ENCODE measurements at places on chromosomes 12 and 14. TPM values are rescaled to one million over a fixed set of nuclear protein-coding genes. Genes with fewer than 3 reads are reported as not detected.

Gene AQP6
- 0.21 TPM for polyA plus RNA-seq

Gene SLC5A8
- polyA plus RNA-seq: not detected

Gene CCDC198
- 0.24 TPM for polyA plus RNA-seq

Gene UNC79
- 0.39 TPM for polyA plus RNA-seq

Gene TXNRD1
- polyA plus RNA-seq: 41.3 TPM

Gene RIPK3
- 2.2 TPM for polyA plus RNA-seq

Gene PRB2
- polyA plus RNA-seq: not detected

DNA sequence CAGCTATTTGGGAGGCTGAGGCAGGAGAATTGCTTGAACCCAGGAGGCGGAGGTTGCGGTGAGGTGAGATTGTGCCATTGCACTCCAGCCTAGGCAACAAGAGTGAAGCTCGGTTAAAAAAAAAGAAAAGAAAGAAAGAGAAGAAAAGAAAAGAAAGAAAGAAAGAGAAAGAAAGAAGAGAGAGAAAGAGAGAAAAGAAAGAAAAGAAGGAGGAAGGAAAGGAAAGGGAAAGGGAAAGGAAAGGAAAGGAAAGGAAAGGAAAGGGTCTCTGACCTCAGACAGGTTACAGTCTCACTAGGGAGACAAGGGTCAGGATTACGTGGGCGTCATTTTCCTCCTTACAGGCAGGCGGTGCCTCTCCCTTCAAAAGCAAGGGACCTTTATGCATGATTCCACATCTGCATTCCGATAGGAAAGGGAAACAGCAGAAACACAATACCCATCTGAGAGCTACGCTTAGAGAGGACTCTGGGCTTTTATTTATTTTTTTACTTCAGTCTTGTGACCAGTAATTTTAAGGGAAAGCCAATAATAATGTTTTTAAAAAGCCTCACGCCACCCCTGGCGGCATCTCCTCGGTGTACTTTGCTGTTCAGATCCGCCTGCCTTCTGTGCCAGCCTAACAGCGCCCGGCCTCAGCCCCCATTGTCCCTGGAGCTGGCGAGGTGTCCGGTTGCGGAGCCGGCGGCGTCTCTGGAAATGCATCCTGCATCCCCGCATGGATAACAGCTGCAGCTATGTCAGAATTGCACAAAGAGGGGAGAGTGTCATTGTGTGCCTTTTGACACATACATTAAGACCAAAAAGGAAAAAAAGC lies 945 bp upstream of the HIP1R start:
- DNase-seq: peak; percentile 81

- no peak for DNase-seq
Observed at GRCh38 chr12:42732908-42733411, 143.4 kb upstream of the PRICKLE1 start.

DNA sequence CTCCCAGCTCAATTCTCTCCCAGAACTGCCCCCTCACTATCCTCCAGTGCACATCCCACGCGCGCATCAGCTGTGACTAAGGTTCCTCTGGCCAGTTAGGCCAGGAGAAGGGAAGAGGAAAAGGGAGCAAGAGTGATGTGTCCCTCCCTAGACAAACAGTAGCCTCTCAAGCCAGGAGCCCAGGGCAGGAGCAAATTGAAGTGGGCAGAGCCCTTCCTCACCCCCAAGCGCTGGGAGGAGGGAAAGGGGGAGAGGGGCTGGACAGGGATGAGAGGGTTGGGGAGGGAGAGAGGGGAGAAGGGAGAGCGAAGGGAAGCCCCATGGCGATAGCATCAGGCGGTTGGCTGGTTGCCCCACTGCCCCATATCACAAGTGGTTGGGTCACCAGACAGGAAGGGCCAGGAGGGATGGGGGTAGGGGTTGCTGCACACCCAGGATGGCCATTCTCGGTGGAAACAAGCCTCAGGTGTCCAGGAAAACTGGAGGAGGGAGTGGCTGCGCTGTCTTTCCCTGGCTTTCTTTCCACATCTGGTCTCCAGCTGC lies 1.1 kb downstream of the CD63 start:
- DNase-seq: no peak

DNA sequence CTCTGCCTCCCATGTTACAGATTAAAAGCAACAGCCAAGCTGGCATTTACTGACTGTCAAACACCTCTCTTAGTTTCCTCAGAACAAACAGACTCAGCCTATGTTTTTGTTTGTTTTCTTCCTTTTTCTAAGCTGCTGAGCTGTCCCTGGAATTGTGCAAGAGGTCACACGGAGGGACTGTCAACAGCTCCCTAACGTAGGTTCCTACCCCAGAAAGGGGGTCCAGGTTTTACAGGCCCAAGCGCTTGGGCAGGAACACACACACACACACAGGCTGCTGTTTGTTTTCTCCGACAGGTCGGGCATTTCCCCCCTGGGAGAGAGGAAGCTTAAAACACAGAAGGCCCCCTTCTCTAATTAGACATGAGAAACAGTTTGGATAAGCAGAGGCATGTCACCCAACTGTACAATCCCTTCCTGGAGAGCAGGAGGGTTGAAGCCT lies 739.6 kb upstream of the TBX3 start:
- no peak for DNase-seq

DNA sequence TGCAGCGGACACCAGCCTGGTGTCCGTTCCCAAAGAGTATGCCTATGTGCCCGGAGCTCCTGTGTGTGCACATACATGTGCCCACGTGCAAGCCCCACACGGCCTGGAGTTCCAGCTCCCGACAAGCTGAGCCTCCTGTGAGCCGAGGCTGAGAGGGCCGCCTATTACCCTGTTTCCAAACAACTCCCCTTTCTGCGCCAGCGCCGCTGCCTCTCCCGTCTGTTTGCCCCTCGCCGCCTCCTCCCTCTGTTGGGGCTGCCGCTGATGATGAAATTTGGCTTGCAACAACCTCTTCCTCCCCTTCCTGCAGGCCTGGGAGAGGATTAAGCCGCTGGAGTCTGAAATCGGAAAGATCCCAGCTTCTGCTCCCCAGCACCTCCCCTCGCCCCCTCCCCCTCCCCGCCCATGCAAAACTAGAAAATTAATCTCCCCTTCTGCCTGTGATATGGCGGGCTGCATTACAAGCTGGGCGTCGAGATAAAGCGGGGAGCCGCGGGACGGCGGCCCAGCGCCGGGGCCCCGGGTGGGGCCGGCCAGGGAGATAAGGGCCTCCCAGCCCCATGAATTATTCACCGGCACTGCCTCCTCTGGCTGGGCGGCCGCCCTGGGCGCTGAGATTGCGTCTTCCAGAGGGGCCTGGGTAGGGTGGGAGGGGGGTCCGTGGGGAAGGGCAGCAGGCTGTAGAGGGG lies 6.8 kb upstream of the ASIC1 start:
- DNase-seq: peak; percentile 70

DNA sequence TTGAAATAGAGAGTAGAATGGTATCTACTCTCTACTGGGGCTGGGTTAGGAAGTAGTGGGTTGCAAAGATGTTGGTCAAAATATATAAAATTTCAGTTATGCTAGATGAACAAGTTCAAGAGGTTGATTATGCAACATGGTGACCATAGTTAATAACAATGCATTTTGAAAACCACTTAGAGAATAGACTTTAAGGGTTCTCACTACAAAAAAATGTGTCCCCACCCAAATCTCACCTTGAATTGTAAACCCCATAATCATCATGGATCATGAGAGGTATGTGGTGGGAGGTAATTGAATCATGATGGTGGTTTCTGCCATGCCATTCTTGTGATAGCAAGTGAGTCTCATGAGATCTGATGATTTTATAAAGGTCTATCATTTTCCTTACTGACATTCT lies 94.0 kb downstream of the C12orf50 start:
- no peak for DNase-seq

DNA sequence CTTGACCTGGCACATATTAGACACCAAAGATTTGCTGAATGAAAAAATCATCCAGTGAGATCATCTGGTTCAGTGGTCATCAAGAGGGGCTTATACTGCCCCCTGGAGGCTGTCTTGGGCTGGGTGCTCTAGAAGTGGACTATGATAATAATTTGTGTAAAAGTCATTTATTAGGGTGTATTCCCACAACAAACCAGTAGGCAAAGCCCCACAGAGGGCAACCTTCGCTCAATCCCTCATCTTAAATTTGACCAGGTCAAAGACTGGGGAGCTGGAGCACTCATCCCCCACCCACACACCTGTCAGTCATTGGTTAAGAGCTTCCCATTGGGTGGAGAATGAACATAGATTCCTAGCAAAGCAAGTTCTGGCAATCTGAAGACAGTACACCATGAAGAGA lies 20.0 kb upstream of the FICD start:
- no peak for DNase-seq

DNA sequence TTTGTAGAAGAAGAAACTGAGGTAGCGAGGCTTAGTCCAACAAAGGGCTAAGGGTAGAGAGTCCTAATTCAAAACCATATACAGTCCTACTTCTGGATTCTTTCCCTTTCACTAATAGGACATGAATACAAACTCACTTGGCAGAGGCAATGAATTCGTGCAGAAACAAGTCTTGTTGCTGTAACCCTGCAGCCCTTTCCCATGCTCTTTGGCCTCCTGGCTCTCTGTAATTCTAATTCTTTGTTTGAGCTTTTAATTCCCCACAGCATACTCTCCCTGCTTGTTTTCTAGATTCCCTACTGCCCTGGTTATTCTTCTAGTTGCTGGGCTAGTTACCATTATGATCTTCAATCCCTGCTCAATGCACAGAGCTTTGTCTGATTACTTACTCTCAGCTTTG lies 381.4 kb downstream of the ETNK1 start:
- no peak for DNase-seq

- no peak for DNase-seq
Observed at GRCh38 chr12:87678453-87678852, 350.7 kb downstream of the C12orf50 start.

- DNase-seq: no peak
Observed at GRCh38 chr12:123264642-123265041, 7.0 kb downstream of the CDK2AP1 start.

GRCh38 chr14:38790916-38791315 lies 312.1 kb downstream of the SEC23A start:
- no peak for DNase-seq

GRCh38 chr12:55675666-55676065 lies 32.0 kb downstream of the ITGA7 start:
- DNase-seq: no peak

GRCh38 chr14:68922201-68922621 lies 56.9 kb downstream of the ACTN1 start:
- peak; percentile 48 for DNase-seq

DNA sequence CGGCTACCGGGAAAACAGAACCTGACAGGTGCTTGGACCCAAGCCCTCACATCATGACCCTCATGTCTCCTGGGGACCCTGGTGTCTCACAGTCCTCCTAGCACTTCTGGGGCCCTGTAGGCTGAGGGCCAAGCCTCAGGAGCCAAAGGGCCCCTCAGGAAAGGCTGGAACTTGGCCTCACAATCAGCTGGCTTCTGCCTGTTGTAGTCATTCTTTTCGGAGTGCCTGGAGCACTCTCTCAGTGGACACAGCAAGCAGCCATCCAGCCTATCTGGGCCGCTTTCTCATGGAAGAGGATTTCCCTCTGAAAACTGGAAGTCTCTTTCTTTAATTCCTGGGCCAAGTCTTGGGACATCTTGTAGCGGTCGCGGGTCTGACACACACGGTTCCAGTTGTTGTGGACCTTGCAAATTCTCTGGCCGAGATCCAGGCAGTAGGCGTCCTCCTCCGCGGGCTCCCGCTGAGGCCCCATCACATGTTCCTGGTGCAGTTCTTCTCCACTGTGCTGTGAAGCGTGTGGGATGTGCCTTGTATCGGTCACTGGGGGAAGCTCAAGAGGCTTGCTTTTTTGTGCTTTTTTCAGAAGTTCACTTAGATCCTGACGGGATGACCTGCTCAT lies 169.3 kb downstream of the EMP1 start:
- DNase-seq: no peak

- DNase-seq: peak; percentile 54
Observed at GRCh38 chr12:685388-685787, 22.1 kb upstream of the NINJ2 start.

- DNase-seq: no peak
Observed at GRCh38 chr12:60191271-60191670, 595.4 kb downstream of the SLC16A7 start.

GRCh38 chr12:47391566-47391965 lies 311.8 kb upstream of the AMIGO2 start:
- DNase-seq: no peak

DNA sequence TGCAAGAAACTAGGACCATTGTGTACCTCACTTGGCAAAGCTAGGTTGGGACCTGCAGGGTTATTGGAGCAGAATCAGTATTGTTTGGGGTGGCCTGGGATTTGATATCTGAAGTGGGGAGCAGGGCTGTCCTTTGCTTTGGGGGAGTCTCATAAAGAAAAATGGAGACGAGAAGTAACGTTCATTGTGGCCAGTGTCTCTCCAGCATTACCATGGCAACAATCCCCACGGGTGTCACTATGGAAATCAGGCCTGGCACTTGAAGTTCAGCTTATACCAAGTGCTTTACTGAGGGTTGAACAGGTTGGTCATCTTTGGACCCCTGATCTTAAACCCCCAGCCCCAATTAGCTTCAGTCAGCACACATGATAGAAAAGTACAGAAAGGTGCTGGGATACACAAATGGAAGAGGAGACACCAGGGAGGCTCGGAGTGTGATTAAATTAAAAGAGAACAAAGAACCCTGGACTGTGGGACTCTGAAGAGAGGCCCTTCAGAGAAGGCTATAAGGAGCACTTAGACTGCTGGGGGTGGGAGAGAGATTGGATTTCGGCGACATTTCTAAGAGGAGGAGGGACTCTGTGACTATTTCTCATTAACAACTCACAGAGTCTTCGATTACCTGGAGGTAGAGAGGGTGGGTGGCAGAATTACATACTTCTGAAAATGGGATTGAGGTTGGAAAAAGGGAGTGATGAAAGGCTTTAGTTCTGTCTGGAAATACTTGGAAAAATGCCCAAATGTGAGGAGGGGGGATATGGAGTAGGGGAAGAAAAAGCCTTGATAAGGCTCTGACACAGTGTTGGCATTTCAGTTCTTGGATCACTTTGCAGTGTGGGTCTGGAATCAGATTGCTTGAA lies 3.7 kb downstream of the KIF5A start:
- DNase-seq: no peak

GRCh38 chr14:60845523-60845922 lies 111.0 kb downstream of the MNAT1 start:
- no peak for DNase-seq

- peak; percentile 82 for DNase-seq
Observed at GRCh38 chr12:95593266-95593871, 42.1 kb upstream of the USP44 start.

GRCh38 chr12:70736351-70737133 lies 99.3 kb upstream of the PTPRB start:
- DNase-seq: no peak

- no peak for DNase-seq
Observed at GRCh38 chr12:23352670-23353069, 596.8 kb downstream of the SOX5 start.
